Endodermal cell (in vitro differentiated cells): ENCODE measurements at places on chromosomes 7 and 10.

GRCh38 chr10:119283818-119284217 lies 76.4 kb downstream of the GRK5 start:
- no peak for DNase-seq

DNA sequence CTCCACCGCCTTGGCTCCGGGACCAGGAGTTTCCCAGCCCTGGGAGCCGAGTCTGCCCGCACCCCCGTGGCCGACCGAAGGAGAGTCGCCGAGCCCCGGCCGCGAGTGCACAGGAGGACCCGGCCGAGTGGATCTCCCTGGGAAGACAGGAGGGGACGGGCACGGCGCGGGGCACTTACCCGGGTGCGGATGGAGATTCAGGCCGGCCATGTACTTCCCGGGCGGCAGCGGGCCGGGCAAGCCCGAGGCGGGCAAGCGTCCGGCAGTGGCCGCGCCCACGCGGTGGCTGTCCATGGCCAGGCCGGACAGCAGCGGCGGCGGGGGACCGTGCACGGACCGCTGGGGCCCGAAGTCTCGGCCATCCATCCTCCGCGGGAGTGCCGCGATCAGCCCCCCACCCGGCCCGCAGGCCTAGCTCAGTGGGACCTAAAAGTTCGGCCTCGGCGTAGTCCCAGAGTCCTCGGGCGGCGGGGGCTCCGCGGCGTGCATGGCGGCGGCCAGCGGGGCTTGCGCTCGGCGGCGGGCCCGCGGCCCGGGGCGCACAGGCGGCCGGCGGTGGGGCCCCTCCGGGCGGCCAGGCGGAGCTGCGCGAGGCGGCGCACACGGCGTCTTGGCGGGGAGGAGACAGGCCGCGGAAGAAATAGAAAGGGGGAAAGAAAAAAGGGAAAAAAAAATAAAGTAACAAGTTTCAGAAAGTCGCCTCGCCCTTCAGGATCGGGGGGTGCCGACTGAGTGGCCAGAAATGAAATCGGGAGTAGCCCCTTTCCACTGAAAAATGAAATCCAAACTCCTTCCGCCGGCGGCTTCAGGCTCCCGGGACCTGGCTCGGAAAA lies 2.5 kb downstream of the TNRC18 start:
- peak; percentile 66 for DNase-seq

GRCh38 chr10:60130130-60130579 lies 223.8 kb upstream of the CCDC6 start:
- peak; percentile 89 for DNase-seq

GRCh38 chr10:100779329-100779728 lies 33.9 kb downstream of the PAX2 start:
- DNase-seq = no peak

- no peak for DNase-seq
Measured at GRCh38 chr7:44595934-44596635, 10.3 kb upstream of the OGDH start.

- no peak for DNase-seq
Measured at GRCh38 chr7:55142919-55143600, 124.2 kb downstream of the EGFR start.

DNA sequence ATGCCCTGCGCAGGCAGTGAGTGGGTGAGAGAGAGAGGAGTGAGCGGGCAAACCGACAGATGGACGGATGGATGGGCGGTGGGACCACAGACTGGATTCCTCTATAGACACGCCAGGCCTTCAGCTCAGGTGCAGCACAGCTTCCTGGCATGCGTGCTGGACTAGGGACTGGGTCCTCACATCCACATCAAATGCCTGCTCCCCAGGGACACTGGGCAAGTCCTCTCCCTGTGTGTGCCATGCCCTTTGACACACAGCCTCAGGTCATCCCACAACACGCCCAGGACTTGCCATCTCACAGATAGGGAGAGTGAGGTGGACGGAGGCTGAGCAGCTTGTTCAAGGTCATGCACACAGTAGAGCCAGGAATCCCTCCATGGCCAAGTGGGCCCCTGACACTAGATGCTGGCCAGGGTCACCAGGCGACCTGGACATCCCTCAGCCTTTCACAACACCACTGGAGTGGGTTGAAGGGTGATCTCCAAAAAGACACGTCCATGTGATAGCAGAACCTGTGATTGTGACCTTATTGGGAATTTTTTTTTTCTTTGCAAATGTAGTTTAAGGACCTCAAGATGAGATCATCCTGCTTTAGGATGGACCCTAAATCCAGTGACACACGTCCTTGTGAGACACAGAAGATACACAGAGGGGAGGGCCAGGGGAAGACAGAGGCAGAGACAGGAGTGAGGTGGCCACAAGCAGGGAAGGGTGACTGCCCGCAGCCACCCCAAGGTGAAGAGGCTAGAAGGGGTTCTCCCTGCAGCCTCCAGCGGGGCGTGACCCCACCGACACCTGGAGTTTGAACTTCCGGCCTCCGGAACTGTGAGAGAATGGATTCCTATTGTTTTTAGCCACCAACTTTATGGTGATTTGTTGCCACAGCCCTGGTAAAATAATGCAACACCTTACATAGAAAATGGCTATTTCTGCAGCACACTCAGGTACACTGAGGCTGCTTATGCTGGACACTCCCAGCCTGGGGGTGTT lies 155.0 kb upstream of the CHST15 start:
- DNase-seq = no peak

DNA sequence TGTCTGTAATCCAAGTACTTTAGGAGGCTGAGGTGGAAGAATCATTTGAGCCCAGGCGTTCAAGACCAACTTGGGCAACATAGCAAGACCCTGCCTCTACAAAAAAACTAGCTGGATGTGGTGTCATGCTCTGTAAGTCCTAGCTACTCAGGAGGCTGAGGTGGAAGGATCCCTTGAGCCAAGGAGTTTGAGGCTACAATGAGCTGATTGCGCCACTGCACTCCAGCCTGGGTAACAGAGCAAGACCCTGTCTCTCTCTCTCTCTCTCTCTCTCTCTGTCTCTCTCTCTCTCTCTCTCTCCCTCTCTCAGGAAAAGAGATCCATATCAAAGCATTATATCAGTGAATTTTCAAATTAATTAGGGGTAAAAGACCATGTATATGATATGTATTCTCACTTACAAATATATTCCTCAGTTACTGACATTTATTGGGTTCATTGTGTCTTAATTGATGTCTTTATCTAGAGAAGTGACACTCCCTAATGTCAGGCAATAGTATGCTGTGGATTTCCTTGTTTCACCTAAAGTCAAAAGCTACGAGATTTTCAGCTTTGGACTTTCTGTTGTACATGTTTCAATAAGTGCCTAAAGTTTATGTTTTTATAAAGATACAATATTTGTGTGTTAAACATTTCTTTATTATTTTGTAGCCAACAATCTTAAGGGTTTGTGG lies 76.7 kb downstream of the SHH start:
- no peak for DNase-seq

DNA sequence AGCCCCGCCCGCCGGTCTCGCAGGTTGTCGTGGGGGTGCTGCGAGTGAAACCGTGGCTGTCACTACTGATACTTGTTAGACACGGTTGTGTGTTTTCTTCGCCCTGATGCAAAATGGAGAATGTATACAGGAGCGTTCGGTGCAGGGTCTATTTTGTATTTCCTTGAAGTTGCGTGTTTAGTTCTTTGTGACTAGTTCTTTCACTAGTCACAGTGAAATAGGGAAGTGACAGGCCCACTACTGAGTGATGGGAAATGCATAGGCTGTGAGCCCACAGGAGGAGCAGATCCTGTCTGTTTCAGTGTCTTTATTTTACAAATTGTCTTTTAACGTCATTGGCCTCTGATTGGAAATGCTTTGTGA lies 675 bp downstream of the ABRAXAS2 start:
- no peak for DNase-seq

DNA sequence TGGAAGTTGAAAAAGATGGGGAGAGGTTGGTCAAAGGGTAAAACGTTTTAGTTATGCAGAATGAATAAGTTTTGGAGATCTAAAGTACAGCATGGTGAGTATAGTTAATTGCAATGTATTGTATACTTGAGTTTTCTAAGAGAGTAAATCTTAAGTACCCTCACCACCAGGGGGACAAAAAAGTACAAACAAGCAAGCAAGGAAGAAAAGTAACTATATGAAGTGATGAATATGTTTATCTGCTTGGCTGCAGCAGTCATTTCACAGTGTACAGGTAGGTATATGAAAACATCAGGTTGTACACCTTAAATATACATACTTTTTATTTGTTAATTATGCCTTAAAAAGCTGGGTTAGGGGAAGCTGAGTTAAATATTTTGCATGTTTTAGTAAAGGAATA lies 157.3 kb downstream of the PCLO start:
- DNase-seq = no peak

- no peak for DNase-seq
Measured at GRCh38 chr10:98460837-98461499, 14.2 kb upstream of the HPS1 start.

GRCh38 chr7:7696458-7697119 lies 21.8 kb downstream of the RPA3 start:
- DNase-seq = no peak

GRCh38 chr10:125095776-125096175 lies 64.6 kb downstream of the CTBP2 start:
- DNase-seq = no peak

DNA sequence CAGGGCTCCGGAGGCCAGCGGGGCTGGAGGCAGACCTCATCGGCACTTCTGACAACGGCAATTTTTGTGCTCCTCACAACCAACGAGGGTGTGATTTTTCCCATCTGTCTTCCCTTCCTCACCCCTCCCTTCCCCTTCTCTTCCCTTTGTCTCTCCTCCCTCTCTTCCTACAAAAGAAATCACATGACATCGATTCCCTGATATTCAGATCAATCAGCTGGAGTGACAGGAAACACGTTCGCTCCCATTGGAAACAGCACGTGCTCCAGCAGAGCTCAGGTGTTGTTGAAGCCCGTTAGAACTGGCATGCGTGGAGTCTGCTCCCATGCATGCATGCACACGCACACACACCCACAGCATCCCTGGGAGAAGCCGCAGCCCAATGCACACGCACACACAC lies 222.4 kb downstream of the PTPRN2 start:
- DNase-seq = no peak

GRCh38 chr7:101906291-101907240 lies 89.1 kb downstream of the CUX1 start:
- DNase-seq = no peak

DNA sequence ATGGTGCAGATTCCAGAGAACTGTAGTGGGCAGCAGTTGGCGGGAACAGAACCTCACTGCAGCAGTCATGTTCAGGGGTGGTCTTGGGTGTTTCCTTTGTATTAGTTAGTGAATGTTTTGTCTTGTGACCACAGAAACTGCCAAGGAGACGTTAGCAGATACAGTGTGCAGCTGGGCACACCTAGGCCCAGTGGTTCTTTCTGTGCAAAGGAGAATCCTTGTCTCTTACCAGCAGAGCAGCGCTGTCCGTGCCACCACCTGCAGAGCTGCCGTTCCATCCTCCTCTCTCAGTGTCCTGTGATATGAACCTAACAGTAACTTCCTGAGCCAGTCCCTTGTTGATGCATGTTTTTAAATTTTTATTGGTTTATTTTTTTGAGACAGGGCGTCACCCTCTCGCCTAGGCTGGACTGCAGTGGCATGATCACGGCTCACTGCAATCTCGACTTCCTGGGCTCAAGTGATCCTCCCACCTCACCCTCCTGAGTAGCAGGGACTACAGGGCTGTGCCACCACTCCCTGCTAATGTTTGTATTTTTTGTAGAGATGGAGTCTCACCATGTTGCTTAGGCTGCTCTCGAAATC lies 60.6 kb downstream of the WDR37 start:
- DNase-seq = peak; percentile 31

DNA sequence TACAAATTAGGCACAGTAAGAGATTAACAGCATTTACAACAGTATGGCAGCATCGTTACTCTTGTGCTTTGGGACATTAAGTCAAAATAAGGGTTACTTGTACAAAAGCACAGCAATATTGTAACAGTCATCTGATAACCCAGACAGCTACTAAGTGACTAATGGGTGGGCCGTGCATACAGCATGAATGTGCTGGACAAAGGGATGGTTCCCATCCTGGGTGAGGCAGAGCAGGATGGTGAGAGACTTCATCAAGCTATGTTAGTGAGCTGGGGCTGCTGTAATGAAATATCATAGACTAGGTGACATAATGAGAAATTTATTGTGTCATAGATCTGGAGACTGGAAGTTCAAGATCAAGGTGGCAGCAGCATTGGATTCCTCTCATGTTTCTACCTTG lies 25.4 kb downstream of the EDRF1 start:
- DNase-seq = no peak

DNA sequence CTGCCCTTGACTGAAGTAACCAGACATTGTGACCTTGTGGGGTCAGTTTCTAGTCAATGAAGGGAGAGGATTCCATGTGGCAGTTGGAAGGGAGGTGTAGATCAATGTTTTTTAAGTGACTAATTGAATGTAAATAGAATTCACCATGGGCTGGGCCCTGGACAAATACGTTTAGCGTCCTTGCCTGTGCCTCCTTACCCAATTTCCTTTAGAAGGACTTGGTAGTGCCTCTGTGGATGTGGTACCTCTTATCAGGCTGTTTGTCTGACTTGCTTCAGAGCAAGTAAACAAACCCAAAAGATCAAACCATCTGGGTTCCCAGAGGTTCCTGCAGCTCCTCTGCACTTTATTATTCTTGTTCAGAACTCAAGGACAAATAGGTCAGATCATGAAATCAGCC lies 4.3 kb upstream of the KAT6B start:
- no peak for DNase-seq

- no peak for DNase-seq
Measured at GRCh38 chr7:41956705-41957104, 253.8 kb upstream of the INHBA start.

- DNase-seq = no peak
Measured at GRCh38 chr7:80427218-80427617, 84.6 kb downstream of the GNAT3 start.

GRCh38 chr7:89914711-89915110 lies 239.6 kb upstream of the STEAP1 start:
- DNase-seq = peak; percentile 51

DNA sequence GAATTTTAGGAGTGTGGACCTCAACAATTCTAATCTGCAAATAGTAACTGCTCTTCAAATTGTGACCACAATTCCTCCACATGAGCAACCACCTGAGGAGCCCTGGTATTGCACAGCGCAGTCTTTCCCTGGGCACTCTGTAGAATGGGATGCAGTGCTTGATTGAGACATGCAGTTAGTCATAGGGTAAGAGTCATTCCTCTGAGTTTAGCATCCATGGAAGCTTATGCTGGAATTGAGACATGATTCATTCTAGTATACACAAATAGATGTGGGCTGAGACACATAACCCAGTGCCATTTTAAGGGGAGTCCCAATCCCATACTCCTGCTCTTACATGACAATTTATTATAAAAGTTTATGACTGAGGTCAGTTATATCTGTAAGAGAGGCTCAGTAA lies 582.3 kb upstream of the CNTNAP2 start:
- DNase-seq = no peak
